NCI-H1436 (cell line): ENCODE measurements at places on chromosomes 4 and X.
A peak's percentile ranks its signal among the peaks of the same experiment; 100 is the strongest.

DNA sequence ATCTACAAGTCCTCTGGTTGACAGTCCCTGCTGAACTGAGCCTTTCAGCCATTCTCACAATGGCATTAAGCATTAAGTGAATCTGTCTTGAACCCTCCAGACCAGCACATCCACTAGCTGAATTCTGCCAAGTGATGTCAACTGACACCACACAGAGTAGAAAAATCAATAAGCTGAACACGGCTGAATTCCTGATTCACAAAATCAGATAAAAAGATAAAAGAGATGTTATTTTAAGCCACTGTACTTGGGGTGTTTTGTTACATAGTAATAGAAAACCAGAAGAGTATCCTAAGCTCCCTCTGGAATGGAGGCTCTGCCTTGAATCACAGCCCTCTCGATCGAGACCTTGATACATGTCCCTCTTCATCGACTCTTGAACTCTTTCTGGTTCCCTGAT is 336.5 kb downstream of the DMD start:
- no peak for DNase-seq

GRCh38 chr4:92099861-92100260 is 203.9 kb upstream of the GRID2 start:
- no peak for DNase-seq

- DNase-seq, result no peak
These were observed 159.0 kb downstream of the GASK1B start for GRCh38 chr4:158013858-158014257.

GRCh38 chr4:166481055-166481454 is 608.0 kb downstream of the TLL1 start:
- DNase-seq, result no peak

DNA sequence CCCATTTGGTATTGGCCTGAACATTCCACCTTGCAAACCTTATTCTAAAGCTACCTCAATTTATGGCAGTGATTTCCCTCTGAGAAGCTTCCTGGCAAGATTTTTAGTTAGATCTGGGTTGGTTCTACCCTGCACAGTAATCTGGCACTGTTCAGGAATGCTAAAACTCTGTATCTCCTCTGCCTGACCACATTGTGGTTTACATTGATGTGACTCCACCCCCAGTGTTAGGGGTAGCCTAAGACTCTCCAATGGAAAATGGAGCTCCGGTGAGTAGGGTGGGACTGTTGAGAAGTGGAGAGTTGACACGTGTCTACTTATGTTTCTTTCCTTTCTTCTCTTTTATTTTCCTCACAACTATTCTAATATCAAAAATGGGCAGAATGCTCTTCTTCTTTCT is 45.4 kb downstream of the BMPR1B start:
- no peak for DNase-seq

DNA sequence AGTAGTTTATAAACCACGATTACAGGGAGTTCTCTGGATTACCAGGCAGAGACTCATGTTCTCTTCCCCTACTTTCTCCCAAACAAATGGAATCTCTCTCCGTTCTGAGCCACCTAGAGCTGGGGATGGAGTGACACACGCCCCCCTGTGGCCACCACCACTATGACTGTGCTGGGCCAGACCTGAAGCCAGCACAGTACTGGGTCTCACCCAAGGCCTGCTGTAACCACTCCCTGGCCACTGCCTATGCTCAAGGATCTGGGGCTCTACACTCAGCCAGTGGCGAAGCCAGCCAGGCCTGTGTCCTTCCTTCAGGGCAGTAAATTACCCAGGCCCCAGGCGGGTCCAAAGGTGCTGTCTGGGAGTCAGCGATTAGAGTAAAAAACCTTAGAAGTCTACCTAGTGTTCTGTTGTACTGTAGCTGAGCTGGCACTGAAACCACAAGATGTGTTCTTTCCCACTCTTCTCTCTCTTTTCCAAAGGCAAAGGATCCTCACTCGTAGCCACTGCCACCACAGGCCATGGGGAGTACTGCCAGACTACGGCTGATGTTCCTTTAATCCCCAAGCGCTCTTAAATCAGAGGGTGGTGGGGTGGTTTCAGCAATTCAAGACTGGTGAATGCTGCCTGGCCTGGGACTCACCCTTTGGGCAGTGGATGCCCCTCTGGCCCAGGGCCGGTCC is 412.2 kb upstream of the ARX start:
- DNase-seq, result no peak

GRCh38 chr4:148510211-148510610 is 68.0 kb upstream of the NR3C2 start:
- no peak for DNase-seq

DNA sequence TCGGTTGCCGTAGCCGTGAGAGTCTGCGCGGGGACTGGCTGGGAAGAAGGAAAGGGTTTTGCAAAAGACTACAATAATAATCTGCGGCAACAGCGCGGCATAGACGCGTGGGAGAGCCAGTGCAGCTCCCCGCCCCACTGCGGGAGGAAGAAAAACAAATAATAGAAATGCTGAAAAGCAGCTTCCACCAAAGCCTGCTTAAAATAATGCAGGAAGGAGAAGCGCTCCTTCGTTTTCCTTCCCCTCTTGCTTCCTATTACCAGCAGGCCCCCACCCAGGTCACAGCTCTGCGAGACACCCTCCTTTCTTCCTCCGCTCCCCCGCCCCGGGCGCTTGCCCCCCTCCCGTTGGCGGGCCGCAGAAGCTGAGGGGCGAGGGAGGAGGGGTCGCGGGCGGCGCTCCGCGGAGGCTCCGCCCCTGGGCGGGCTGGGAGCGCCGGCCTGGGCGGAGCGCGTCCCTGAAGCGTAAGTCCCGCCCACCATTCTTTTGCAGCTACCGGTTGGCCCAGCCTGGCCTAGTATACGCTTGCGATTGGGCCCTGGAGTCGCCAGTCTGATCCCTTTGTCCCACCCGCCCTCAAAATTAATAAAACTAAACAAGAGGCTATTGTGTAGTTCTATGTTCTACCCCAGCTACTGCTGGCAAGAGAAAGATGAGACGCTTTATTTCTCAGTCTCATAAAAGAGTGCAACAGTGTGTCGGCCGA is 636 bp upstream of the AMOT start:
- peak; percentile 95 for DNase-seq

DNA sequence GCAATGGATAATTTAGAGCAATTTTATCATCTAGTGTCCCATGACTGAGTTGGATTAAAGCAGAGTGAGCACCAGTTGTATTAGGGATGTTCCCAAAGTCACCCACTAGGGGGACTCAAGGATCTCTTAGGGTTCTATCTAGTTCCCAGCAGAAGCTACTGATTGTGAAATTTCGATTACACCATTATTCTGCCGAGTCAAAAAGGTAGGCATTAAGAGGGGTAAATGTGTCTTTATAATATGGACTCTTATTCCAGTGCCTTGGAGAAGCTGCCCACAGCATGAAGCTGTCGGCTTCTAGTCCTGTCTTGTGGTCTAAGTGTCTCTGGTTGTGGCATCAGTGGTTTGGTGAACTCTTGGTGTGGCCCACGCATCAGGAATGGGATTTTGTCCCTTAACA is 53.3 kb downstream of the RGS12 start:
- DNase-seq, result peak; percentile 33

DNA sequence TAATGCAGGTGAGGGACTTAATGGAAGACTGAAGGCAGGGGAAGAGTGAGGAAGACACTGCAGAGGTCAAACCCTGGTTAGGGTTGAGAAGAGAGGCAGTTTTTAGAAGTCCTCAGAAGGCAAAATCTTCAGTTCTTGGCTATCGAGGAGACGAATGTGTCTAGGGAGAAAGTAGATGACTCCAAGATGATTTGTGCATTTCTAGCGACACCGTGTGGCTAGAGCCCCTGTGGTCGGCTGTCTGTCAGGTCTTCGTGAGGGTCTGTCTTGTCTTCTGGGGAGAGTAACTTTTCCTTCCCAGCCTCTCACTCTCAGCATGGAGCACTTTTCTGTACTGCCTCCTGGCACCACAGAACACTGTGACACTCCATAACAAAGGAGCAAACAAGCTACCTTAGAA is 458.1 kb downstream of the STIM2 start:
- DNase-seq, result no peak

- DNase-seq, result no peak
These were observed 41.1 kb upstream of the ACSL4 start for GRCh38 chrX:109774136-109774535.

- DNase-seq, result no peak
These were observed 429.1 kb downstream of the SPRY1 start for GRCh38 chr4:123825596-123826291.

GRCh38 chr4:163621821-163622220 is 127.3 kb downstream of the TMA16 start:
- DNase-seq, result no peak

GRCh38 chrX:386239-386767 is 404 bp downstream of the PPP2R3B start:
- no peak for DNase-seq

- DNase-seq, result no peak
These were observed 31.6 kb downstream of the ARL9 start for GRCh38 chr4:56537147-56537546.

DNA sequence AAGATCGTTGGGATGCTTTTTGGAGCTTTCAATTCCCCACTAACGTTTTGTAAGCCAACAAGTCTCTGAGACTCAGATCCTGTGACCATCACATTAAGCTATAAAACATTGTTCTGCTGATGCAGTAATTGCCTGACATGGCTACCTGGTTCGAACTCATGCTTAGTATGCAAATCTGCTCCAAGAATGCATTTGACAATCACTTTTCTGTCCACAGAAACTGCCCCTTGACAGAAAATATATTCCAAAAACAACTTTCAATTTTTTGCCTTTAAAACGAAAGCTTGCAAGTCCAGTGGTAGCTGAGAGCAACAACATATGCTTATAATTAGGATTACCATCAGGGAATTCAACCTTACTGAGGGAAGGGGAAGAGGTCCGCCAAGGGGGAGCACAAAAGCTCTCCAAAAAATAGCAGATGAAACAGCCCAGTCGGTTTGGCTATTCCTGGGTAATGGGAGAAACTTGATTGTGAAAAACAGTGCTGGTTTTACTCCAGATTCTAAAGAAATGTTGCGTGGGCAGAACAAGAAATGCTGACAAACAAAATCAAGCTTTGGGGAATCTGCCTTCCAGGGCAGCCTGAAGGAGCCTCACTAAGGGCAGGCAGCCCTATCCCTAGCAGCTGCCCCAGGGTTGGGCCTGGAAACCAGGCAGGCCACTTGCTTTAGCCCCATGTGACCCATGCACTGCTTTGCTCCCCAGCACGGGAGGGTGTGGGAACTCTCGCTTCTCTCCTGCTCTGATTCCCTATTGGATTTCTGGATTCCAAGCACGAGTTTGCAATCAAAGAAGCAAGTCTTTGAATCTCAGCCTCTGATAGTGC is 160.7 kb upstream of the LDB2 start:
- no peak for DNase-seq

DNA sequence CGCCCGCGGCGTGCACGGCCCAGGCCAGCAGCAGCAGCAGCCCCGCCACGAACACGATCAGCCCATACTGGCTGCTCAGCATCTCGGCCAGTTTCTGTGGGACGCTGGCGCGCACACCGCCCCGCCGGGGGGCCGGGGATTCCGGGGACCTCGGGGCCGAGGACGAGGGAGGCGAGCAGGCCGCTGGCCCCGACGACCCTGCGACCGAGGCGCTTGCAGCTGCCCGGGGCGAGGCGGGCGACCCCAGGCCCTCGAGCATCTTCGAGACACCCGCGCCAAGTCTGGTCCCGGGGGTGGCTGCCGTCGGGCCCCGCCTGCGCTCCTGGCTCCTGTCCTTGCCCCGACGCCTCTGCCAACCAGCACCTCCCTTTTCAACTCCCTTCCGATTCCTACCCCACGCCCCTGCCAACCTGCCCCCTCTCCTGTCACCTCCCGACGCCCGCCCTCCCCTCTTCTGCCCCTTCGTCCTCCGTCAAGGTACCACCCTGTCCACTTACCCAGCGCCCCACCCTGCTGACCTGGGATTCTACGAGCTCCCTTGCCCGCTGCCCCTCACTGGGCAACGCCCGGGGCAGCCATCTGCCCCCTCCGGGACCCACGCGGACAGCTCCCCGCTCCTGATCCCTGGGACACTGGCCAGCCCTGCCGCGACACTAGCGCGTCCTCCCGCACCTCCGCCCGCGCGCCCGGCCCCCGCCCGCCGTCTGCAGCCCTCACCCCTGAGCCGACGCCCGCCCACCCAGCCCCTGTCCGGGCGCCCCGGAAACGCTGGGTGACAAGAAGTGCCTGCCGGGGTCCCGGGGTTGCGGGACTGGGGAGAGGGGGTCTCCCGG is at the start of gene OTOP1:
Gene OTOP1, minus strand, starts transcription at position 324 of the 833 bp plus-strand sequence. Its CDS starts 65 bp downstream, at position 259.
- no peak for DNase-seq

GRCh38 chr4:67327245-67328017 is 217.9 kb downstream of the CENPC start:
- peak; percentile 50 for DNase-seq

DNA sequence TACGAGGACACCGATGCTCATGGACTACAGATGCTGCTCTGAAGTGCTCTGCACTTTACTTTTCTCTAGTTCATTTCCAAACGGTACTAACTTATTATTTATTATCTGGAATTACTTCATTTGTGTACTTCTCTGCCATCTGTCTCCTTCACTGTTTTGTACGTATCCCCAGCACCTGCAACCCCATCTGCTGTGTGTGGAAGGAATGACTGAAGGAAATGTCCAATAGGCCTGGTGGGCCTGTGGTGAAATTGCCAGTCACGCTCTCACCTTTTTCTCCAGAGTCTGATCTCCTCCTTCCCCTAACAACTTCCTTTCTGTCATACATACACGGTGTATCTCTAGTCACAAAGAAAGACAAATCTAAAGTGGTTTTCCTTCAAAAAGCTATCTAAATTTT is 12.9 kb downstream of the TMEM154 start:
- DNase-seq, result no peak

DNA sequence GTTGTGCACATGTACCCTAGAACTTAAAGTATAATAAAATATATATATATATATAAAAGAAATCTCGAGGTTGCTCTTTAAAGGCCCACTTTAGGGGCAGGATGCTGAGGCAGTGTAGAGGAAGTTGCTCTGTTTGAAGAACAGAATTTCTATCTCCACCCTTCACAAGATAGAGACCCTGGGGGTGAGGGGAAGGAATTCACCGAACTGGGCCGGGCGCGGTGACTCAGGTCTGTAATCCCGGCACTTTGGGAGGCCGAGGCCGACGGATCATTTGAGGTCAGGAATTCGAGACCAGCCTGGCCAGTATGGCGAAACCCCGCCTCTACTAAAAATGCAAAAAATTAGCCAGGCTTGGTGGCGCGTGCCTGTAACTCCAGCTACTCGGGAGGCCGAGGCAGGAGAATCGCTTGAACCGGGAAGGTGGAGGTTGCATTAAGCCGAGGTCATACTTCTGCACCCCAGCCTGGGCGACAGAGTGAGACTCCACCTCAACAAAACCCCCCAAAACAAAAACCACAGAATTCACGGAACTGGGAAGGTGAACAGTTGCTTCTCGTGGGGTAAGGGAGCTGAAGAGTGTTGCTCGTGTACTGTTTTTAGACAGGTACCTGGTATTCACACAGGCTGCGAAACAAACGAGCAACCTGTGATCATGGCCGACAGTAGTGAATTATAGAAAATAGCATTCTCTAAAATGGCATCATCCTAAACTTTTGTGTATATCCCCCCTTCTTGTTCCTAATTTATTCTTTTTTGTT is 6.2 kb downstream of the PLAC8 start:
- DNase-seq, result no peak

DNA sequence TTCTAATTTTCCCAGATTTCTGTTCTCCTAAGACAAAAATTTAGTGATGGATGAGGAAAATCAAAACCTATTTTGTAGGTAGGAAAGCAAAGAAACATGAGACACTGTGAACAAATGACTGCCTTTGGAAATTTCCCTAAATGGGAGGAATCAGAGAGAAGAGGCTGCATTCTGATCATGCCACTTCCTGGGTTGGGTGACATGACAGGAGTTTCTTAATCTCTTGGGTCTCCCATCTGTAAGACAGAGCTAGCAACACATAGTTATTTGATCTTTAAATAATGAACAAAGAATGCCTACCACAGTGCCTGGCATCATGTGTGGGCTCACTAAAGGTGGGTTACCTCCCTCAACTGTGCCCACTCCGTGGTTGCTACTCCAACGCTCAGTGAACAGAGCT is 57.1 kb downstream of the CCDC149 start:
- DNase-seq, result no peak
